ENCODE measurements at places on chromosomes 2 and 18.

DNA sequence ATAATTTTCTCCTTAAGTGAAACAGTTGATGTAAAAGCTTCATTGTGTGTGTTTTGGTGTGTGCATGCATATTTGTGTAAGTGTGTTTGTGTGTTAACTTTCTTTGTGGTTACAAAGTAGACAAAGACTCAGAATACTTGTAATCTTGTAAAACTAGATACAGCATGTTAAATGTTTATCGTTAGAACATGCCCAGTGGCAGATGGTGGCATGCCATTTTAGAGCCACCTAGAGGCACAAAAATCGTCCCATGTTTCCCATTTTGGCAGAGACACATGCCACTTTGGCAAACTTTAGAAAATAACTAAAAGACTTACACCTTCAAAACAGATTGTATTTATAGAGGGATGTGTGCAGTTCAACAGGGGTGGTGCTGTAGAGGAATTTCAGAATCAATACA lies 224.1 kb downstream of the LRP1B start:
- no peak for DNase-seq

GRCh38 chr2:230900336-230900995 lies 24.6 kb downstream of the GPR55 start:
- DNase-seq, result no peak

DNA sequence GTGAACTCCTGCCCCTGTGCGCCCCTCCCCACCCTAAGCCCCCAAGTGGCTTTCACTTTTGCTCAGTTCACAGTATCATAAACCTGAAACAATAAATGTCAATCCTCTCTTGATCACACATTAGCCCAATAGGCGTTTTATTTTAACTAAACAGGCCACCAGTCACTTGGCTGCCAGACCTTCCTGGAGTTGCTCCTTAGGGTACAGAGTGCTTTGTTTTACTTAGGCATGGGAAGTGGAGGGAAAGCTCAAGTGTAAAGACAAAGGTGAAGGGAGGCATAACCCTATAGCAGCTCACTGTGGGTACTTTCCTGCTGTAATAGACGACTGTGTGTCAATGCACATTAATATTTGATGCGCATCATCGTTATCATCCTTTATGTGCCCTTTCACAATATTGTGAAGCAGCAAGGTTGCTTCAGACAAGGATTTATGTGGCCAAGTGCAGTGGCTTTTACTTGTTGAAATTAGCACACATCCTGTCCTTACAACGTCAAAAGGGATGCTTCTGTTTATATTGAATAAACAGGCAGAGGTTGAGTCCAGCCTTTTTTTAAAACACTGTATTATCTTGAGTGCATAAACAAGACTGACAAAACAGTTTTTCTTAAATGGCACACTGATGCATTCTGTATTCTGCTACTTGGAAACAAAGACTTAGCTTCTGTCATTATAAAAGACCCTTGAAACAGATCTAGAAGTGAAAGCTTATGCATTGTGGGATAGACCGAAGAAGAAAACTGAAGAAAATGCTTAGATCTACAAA lies 168.5 kb downstream of the TMEFF2 start:
- DNase-seq, result peak; percentile 52

DNA sequence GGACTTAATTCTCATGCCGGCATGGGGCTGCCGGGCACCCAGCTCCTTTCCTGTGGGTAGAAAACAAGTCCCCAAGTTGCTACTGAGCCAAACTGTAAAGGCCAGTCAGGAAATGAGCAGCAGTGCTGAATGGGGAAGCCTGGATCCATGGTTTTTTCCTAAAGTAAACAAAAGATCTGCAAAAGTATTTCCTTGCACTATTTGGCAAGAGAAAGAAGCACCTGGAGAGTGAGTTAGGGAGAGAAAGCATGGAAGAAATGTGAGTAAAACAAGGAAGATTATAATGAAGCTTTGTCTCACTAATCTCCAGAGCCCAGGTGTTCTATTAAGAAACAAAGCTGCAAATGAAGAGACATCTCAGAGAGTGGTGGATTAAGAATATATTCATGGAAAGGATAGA lies 117.6 kb downstream of the METTL8 start:
- DNase-seq, result no peak

DNA sequence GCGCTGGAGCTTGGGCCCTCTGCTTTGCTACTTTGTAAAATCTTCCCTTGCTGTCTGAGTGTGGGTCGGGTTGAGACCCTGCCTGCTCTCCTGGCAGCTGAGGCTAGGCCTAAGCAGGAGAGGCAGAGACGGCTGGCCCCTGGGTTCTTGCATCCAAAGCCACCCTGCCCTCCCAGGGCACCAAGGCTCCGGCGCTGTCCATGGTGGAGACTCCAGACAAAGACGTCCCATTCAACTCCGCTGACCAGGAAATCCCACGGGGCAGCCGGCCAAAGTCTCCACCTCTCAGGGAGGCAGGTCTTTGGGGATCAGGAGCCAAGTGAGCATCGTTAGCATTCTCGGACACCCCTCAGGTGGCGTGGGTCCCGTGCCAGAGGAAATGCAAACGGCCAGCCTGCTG lies 2.6 kb upstream of the PRLH start:
- peak; percentile 39 for DNase-seq

DNA sequence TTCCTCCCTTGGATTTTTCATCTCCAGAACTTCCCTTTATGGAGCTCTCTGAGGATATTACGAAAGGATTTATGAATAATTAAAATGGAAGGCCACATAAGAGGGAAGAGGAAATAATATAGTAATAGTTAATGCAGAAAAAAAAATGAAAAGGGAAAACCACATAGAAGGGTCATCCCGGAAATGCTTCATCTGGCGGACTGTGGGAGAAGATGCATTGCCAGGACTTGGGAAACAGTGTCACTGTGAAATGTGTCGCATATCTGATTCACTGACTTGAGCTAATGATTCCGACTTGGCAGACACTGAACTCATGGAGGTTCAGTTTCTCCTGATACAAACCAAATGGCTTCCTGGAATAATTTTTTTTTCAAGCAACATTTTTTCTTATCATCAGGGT lies 129.9 kb upstream of the RMP24 start:
- DNase-seq, result no peak

DNA sequence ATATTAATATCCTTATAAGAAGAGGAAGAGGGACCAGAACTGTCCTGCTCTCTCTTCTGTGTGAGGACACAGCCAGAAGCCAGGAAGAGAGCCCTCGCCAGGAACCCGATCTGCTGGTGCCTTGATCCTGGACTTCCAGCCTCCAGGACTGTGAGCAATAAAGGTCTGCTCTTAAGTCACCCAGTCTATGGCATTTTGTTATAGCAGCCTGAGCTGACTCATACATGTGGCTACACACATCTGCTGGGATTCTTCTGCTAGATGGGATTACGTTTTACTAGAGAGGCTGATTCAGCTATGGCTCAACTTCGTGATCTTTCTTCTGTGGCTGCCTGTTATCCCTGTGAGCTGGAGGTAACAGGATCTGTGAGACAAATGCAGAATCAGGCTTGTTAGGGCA lies 29.6 kb downstream of the ARL4C start:
- peak; percentile 87 for DNase-seq

Measured in iris pigment epithelial cell (primary cell).